ENCODE measurements at places on chromosomes 6 and 20.

- peak; percentile 33 for DNase-seq
Observed at GRCh38 chr6:45421709-45422502, 44.2 kb upstream of the SUPT3H start.

- DNase-seq = no peak
Observed at GRCh38 chr20:38357653-38358207, 11.4 kb downstream of the LBP start.

- no peak for DNase-seq
Observed at GRCh38 chr20:12570371-12570770, 438.4 kb upstream of the SPTLC3 start.

- no peak for DNase-seq
Observed at GRCh38 chr20:6765469-6766058, 1.9 kb upstream of the BMP2 start.

DNA sequence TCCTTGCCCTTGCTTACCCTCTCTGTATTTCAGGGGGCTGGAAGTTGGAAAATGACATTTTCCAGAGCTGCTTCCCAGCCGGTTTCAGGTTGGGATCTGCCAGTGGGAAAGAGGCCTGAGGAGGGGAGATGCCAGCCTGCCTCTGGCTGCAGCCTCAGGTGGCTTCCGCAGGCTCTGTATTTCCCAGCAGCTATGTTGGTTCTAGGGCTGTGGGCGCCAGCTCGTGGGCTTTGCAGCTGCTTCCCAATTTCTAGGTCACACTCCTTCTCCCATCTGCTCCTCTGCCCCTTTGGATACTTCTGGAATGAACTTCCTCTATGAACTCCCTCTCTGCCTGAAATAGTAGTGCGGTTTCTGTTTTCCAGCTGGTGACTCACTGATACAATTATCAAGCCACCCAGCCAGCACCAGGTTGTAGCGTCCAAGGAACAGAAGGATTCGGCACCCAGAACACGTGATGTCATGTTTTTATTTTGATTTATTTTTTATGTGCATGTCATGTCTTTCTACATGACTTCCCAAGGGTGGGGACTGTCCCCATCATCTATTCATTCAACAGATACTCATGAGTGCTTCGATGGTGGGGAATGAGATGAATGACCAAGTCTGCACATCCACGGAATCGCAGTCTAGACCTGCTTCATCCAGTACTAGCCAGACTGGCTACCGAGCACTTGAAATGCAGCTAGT, 38.0 kb downstream of the TGM2 start:
- DNase-seq = no peak

DNA sequence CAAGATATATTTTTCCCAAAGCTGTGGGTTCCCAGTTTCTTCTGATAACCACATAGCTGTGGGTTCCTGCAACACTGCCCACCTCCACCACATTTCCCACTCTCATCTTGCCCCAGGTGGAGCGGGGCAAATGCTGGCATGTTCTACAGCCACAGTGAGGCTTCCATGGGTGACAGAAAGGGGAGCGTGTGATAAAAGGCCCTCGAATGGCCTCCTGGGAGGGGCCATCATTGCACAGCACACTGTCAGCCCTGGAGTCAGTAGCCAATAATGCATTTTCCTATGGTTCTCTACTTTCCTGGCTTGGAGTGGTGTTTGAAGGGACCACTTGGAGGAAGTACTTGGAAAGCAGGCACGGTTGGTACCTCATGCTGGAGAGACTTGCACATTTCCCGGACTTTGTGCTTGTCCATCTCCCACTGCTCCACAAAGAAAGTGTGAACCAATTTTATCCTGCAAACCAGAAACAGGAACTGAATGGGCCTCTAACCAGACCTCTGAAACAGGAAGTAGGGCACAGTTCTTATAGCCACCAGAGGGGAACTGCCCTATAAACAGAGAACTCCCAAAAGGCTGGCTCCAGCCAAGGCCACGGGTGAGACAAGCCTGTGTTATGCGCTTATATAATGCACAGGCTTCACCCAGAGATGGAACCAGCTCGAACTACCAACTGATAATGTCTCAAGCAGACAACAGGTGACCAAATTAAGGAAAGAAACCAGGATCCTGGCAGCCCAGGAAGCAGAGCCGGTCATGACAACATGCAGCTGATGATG, 8.6 kb downstream of the MAP3K5 start:
- no peak for DNase-seq

DNA sequence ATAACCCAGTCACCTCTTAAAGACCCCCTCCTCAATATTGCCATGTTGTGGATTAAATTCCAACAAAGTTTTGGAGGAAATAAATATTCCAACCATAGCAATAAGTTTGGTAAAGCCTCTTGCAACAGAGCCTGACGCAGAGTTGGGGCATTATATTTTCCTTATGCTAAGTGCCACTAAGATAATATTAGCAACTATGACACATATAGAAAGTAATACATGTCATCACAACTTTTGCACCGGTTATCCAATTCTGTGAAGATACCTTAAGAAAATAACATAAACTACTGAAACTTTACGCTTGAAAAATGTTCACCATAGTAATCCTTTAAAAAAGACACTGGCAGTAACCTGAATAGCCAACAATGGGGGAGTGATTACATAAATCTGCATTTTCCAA, 52.2 kb upstream of the TRERF1 start:
- no peak for DNase-seq

DNA sequence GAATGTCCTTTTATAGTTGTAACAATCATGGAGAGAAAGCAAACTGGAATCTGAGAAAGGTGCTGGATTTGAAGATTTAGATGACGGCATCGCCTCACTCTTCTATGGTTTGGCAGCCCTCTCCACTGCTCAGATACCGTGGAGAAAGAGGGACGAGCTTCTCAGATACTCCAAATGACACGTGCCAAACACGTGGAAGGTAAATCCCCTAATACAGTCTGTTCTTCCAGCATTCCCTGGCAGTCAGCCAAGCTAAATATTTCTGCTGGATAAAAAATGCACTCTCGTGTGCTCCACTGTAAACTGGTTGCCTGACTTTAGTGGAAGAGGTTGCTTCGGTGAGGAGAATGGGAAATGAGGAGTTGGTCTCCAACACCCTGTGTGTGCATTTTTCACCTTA, 16.7 kb upstream of the PRDM1 start:
- no peak for DNase-seq

DNA sequence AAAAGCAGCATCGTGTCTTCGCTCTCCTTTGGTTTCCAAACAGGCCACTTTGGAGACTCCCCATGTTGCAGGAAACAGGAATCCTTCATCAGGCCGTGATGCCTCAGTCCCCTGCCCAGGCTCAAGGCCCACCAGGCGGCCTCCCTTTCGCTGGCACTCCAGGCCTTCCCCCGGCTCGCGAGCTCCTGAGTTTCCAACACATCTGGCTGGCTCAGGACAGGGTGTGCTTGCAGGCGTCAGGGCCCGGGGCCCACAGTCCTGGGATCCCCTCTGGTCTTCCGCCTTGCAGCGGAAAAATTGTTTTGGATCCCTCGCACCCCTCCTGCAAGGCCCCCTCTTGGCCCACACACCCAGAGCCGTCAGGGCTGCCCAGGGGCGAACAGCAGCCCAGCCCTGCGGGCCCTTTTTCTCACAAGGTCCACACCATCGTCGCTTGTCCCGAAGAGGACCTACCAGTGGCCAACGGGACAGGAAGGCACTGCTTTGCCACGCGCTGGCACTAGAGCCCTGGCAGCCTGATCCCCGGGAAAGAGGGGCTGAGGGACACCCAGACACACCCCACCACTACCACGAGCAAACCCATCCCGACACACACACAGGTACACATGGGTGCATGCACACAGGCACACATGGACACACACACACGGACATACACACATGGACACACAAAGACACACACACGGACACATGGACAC, 1930.9 kb upstream of the DEFB115 start:
- no peak for DNase-seq

- DNase-seq = no peak
Observed at GRCh38 chr6:107656401-107656800, 166.5 kb downstream of the SOBP start.

DNA sequence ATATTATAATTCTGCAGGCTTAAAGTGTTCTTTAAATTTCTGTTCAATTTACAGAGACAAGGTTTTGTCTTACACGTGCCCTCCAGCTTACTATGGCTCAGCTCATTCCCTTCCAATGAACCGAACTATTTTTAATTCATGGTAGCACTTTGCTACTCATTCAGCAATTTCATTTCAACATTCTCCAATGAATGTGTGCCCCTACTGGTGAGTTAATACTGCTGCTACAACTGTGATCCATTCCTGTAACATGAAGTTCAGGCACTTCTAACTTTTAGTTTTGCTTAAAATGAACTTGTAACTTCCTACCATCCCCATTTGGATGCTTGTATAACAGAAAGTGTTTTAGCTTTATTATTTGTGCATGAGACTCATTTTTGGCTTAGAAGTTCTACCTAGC, 99.7 kb downstream of the F13A1 start:
- DNase-seq = no peak

- no peak for DNase-seq
Observed at GRCh38 chr6:127457456-127458064, 1.6 kb downstream of the KIAA0408 start.

GRCh38 chr6:80250391-80250997, 144.0 kb downstream of the BCKDHB start:
- no peak for DNase-seq

DNA sequence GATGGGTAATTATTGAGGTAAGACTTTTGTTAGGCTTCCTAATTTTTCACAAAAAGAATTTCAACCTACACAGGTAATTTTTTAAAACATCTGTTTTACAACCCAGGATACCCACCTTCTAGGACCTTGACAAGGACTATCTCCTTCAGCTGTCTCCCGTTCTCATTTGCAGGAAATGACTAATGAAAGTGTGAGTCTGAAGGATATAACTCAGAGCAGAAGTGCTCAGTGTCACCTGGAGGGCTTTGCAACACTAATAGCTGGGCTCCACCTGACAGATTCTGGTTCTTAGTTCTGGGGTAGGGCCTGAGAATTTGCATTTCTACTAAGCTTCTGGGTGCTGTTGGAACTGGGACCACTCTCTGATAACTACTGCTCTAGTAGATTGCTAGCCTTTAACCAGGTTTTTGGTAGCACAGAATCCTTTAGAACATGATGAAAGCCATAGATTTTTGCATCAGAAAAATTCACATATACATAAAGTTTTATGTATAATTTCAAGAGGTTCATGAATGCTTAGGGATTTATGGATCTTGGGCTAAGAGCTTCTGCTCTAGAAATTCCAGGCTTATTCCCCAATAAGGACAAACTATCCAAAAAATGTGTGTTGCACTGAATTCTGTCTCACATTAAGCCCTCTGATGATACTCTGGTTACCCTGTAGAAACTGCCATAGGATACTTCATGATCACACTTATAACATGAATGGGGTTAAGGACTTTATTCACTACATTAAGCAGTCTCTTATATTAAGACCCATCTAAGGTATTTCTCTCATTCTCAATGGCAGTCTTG, 30.3 kb downstream of the AK9 start:
- no peak for DNase-seq

- DNase-seq = no peak
Observed at GRCh38 chr6:11035616-11036350, 8.3 kb downstream of the ELOVL2 start.

DNA sequence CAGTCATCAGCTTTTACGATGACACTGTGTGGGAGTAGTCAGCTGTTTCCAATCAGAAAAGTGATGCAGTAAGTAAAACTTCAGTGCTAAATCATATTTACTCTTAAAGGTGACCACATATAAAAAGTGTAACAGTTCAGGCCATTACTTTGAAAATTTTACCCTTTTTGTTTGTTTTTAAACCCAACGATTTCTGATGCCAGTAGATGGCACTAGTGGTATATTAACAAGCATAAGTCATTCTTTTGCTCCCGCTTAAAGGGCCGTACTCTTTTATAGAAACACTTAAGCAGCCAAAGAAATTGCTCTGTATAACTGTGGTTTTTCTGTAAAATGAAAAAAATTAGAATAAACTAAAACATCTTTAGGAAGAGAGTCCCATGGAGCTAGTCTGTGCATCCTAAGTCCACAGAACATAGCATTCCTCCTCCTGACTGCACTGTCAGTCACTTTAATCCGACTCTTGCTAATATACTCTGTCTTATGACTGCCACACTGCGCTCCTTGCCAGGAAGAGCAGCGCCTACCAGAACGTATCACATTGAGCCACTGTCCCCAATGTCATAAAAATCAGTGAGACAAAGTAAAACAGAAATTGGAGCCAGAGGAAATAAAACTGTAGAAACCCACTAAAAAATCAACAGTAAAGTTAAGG, 25.0 kb downstream of the HEBP2 start:
- DNase-seq = no peak

All from stimulated activated CD8-positive, alpha-beta memory T cell treated with anti-CD3 and anti-CD28 coated beads, Interleukin-12 subunit alpha, Interleukin-12 subunit beta, amount 100 ng/mL, for 4 hours (primary cell).